Kidney epithelial cell (primary cell): ENCODE measurements at places on chromosomes 3 and 15.
A peak's percentile ranks its signal among the peaks of the same experiment; 100 is the strongest.

- DNase-seq = no peak
Observed at GRCh38 chr15:65244638-65245037, 33.4 kb upstream of the CILP start.

DNA sequence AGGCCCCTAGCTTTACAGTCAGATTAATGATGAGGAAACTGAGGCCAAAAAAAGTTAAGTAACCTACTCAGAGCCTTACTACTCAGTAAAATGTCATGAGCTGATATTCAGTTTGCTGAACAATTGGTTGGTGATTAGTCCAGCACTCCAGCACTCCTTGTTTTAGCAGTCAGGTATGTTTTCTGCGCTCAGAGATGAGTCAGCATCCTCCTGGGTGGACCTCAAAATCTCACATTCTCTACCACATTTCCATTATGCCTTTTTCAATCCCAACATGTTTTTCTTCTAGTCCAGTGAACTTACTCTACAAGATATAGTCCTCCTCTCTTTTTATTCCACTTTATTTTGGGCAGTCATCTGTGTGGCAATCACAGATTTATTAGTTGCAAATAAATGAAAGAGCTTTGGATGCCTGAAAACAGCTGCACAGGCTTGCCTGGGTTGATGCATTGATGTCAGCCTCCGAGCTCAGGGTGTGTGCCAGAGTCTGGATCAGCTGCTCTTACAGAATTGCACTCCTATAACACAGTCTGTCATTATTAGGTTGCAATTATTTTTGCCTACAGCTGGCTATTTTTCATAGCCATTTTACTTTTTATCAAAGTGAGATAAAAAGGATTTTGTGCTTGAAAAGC lies 133.2 kb downstream of the ARPP21 start:
- no peak for DNase-seq

DNA sequence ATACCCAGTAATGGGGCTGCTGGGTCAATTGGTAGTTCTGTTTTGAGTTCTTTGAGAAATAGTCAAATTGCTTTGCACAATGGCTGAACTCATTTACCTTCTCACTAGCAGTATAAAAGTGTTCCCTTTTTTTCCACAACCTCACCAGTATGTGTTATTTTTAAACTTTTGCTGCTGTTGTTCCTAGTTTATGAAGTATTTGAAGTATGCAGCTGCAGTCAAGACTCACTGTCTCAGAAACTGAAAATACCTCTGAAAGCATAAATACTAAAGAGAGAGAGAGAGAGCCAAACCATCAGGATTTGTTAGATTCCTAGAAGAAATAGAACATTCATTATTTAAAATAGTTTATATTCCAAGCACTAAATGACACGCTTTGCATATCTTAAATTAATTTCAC lies 764.2 kb downstream of the NTRK3 start:
- DNase-seq = no peak

- DNase-seq = no peak
Observed at GRCh38 chr15:40441565-40442531, 1.1 kb downstream of the BAHD1 start.

GRCh38 chr3:34387826-34388564 lies 589.6 kb downstream of the PDCD6IP start:
- no peak for DNase-seq

GRCh38 chr3:128487813-128488635 lies 5.0 kb downstream of the GATA2 start:
- DNase-seq = peak; percentile 28

- no peak for DNase-seq
Observed at GRCh38 chr3:26104851-26105251, 315.0 kb downstream of the OXSM start.

DNA sequence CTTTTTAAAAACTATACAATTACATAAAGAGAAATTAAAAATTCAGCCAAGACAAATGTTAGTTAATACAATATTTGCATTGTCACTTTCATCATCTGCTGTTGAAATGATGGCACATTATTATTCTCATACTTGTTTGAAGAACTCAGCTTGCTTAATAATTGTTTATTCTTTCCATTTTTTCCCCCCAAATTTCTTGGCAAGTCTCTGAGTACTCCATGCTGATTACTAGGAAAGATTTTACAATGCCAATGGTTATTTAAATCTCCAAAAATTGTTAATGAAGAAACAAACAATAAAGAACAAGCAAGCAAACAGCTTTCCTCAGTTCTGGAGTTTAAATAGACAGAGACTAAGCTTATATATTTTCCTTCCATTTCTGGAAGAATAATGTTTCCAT lies 15.1 kb upstream of the STXBP5L start:
- DNase-seq = no peak

GRCh38 chr3:142651711-142652110 lies 55.5 kb downstream of the PLS1 start:
- no peak for DNase-seq

- DNase-seq = no peak
Observed at GRCh38 chr3:43388915-43389314, 102.6 kb downstream of the SNRK start.

GRCh38 chr15:98754657-98755022 lies 106.3 kb downstream of the IGF1R start:
- no peak for DNase-seq

DNA sequence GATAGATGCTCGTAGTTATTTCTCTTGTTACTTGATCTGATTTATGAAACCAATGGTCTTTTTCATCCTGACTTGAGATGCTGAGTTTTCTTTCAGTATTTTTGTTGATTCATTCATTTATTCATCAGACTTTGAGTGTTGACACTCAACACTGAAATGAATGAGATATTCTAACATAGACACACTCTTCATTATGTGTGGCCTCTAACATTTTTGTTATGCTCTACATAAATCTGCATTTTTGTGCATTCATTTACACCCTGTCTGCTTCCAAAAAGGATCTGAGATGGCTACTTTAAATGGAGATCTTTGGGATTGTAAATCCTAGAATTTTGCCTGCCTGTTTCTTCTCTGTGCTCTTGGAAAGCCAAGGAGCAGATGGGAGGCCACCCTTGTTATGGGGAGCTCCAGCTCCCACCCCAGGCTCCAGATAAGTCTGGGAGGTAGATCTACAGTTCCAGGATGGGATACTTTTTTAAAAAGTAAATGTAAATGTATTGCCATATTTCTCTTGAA lies 287.2 kb upstream of the LRRFIP2 start:
- DNase-seq = no peak
